Dermis blood vessel endothelial cell (primary cell): ENCODE measurements at places on chromosomes 2 and 18.

DNA sequence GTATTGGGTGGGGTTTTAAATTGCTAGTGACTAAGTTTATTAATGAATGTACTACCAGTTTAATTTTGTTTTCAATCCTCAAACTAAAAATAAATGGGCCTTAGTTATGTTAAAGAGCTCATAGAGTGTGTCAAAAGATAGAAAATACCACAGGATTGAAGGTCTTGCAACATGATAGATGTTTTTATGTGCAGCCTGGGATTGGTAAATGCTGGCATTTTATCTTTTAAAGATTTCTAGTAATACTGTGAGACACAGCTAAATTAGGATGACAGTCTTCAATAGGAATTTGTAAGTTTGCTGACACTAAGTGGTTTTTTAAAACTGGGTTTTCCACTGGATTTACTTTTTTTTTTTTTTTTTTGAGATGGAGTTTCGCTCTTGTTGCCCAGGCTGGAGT, 122.3 kb downstream of the HAUS1 start:
- no peak for DNase-seq

- DNase-seq = peak; percentile 72
Observed at GRCh38 chr2:26970244-26970927, at the start of gene MAPRE3. TSS of gene MAPRE3 (plus strand) at chr2:26970637. CDS start at chr2:27022219, 51,582 bp downstream.

GRCh38 chr2:36561237-36561944, 36.6 kb downstream of the FEZ2 start:
- DNase-seq = peak; percentile 97

GRCh38 chr18:55073834-55074233, 114.6 kb upstream of the CCDC68 start:
- no peak for DNase-seq

DNA sequence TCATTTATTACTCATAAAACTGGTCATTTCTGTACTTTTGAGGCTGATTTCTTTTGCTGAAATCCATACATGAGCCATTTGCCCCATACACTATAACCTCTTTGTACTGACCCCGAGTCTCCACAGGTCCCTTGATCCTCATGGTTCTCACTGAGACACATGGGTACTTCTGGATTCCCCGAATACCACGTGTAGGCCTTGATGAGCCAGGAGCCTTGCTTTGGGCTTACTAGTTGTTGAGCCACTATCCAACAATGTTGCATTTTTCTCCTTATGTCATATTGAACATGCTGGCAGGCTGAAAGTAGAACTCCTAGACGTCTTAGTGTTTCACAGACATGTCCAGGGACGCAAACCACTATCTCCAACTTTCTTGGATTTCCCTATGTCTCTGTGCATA, 2.4 kb upstream of the FBXO11 start:
- DNase-seq = no peak
